ENCODE measurements at places on chromosomes 1 and 21. TPM values are rescaled to one million over a fixed set of nuclear protein-coding genes. Genes with fewer than 3 reads are reported as not detected.

The CD48 gene
- 0.60 TPM for total RNA-seq

The SHISAL2A gene
- 0.39 TPM for total RNA-seq

The KHDC4 gene
- total RNA-seq: 52.3 TPM

The CRYAA gene
- not detected for total RNA-seq

The COL16A1 gene
- 83.2 TPM for total RNA-seq

The GIPC2 gene
- 0.45 TPM for total RNA-seq

The LCE3D gene
- total RNA-seq: not detected

The ASCL5 gene
- 0.55 TPM for total RNA-seq

The PCBP3 gene
- total RNA-seq: 15.0 TPM

The AADACL3 gene
- not detected for total RNA-seq

The DRAXIN gene
- 0.61 TPM for total RNA-seq

The CCDC185 gene
- total RNA-seq: 0.31 TPM

The SPATA46 gene
- not detected for total RNA-seq

The PADI1 gene
- total RNA-seq: 0.86 TPM

The CLCNKA gene
- 0.34 TPM for total RNA-seq

The NEGR1 gene
- 162 TPM for total RNA-seq
